ENCODE measurements at places on chromosomes 5 and 9.

DNA sequence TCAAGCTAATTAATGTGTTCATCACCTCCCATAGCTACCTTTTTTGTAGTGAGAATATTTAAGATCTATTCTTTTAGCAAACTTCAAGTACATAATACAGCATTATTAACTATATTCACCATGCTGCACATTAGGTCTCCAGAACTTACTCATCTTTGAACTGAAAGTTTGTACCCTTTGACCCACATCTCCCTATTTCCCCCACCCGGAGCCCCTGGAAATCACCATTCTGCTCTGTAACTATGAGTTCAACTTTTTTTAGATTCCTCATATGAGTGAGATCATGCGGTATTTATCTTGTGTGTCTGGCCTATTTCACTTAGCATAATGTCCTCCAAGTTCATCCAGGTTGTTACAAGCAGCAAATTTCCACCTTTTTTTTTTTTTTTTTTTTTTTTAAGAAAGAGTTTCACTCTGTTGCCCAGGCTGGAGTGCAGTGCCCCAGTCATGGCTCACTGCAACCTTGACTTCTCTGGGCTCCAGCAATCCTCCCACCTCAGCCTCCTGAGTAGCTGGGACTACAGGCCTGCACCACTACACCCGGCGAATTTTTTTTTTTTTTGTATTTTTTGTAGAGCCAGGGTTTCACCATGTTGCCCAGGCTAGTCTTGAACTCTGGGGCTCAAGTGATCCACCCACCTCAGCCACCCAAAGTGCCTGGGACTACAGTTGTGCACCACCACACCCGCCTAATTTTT, 100.4 kb upstream of the SAP30L start:
- DNase-seq: no peak

GRCh38 chr5:31463351-31463750, 68.5 kb downstream of the DROSHA start:
- no peak for DNase-seq

DNA sequence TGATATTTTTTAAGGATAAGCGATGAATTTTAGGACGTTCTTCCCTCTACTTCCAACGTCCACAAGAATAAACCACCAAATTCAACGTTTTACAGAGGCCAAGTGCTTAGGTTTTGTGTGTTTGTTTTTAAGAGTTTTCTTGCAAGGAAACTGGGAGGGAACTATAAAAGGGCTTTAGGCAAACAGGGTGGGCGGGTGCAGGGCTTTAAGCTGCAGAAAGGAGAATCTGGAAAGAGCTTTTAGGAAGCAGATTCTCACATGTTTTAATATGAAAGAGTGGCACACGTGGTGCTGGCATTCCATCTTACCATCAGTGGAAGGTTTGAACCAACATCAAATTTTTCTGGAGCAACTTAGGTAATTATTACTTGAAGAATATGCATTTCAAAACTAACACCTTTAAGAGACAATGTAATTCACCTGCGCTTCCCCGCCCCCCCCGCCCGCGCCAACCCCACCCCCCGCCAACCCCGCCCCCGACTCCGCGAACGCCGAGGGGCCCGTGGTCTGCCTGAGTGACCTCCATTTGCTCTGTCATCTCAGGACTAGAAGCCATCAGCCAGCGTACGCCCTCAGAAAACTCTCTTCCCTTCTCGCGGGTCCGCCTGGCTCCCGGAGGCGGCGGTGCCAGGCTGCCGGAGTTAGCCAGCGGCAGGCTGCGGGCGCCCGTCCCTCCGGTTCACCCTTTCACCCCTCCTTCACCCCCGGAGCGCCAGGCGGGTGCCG, 911 bp upstream of the PIK3R1 start:
- peak; percentile 77 for DNase-seq

DNA sequence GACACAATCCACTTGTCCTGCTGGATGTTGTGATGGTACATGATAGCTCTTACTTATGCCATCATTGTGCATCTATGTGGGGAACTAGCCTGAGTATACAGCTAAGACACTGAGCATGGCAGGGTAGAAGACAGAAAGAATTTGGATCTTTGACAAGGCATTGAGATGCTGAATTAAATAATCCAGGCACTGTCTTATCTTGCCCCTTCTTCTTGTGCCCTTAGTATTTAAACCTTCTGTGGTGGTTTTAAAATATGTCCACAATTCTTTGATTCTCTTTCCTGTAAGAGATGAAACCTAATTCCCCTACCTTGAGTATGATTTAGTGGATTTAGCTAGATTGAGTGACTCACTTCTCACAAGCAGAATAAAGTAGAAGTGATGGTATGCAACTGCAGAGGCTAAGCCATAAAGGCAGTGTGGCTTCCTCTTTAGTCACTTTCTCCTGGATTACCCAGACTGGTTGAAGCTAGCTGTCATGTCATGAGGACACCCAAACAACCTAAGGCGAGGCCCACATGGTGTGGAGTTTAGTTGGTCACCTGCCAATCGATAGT, 174.0 kb upstream of the NREP start:
- peak; percentile 85 for DNase-seq

DNA sequence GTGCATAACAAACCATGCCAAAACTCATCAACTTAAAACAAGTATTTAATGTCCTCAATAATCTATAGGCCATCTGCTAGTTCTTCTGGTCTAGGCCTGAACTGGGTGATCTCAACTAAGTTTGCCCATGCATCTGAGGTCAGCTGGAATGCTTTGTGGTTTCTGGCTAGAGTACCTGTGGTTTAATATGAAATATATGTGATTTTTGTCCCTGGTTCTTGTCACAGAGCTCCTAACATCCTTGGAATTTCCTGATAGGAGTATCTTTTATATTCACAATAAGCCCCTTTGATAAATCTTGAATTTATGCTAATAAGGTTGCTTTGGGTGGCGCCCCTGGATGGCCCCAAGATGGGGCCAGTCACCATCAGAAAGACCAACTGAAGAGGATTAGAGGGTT, 535.9 kb downstream of the DNAH5 start:
- DNase-seq: no peak

- no peak for DNase-seq
These were observed 86.0 kb upstream of the FER start for GRCh38 chr5:108661590-108662219.

GRCh38 chr9:19689328-19690101, 99.3 kb downstream of the SLC24A2 start:
- DNase-seq: no peak

- no peak for DNase-seq
These were observed 19.6 kb upstream of the RNF20 start for GRCh38 chr9:101514071-101514470.

- DNase-seq: no peak
These were observed 557.3 kb upstream of the SEMA6A start for GRCh38 chr5:117131876-117132275.

- no peak for DNase-seq
These were observed 71.7 kb upstream of the RUFY1 start for GRCh38 chr5:179478624-179479023.

- DNase-seq: peak; percentile 34
These were observed 184.6 kb downstream of the AP3B1 start for GRCh38 chr5:78109891-78110324.

DNA sequence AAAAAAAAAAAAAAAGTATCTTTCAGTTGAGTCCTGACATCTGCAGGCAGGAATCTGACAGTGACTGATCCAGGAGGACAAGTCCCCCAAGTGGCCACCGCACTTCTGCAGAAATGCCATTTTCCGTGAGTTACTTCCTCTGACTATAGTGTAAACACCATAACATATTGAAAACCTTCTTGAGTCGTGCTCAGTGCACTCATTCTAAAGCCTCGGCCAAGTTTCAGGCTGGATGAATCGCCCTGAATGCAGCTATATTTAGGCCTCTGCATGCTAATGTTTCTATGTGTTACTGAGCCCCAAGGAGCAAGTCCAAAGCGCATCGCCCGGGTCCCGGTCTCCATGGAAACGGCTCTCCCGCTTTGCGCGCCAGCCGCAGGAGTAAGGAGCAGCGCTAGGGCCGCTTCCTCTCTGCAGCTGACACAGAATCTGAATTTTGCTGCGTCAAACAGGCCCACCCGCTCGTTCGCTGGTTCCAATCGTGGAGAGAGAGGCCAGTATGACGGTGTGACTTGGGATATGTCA, 335.4 kb downstream of the MSX2 start:
- DNase-seq: no peak
